NCI-H187 treated with DMSO at 0.1 percent for 48 hours (cell line): ENCODE measurements at places on chromosomes 12 and 14.

- no peak for DNase-seq
Observed at GRCh38 chr14:55071870-55072640, 20.6 kb downstream of the MAPK1IP1L start.

DNA sequence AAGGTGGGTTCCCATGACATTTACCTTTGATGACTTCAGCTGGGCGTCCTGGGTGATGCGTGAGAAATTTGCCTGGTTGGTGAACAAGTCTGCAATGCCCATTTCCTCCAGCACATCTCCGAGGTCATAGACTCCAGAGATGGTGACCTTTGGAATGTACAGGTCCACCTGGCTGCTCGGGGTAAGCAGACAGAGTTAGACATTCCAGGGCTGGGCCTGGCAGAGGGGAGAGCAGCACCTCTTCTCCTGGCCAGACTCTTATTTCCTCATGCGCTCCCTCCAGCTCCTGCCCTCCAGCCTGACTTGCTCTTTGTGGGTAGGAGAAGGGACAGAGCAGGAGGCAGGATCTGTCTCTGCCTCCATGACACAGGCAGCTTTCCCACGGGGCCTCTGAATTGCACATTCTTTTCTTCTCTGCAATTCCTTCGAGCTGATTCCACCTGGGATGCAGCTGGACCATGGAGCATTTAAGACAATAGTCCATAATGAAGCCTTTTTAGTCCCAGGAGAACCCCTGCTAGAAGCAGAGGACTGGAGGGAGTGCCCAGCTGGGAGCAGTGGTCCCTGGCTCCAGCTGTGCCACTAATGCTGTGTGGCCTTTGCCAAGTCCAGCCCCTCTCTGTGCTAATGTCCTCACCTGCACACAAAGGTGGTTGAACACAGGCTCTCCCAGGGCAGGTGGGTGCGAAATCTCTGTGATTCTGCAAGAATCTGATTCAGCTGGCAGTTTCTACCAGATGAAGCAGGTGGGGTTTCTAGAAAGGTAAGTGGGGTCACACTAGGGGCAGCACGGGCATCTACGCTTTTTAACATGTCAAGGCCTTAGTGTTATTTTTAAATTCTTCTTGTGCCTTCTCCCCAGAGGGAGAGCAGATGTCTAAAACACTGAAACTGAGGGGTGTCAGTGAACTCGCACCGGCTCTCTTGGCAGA, 13.2 kb upstream of the SERPINA10 start:
- DNase-seq = no peak

- DNase-seq = no peak
Observed at GRCh38 chr14:23829736-23830471, 123.7 kb upstream of the DHRS4 start.

- no peak for DNase-seq
Observed at GRCh38 chr12:117622741-117623140, 261.3 kb upstream of the NOS1 start.

- no peak for DNase-seq
Observed at GRCh38 chr12:26406391-26406790, 211.0 kb downstream of the SSPN start.

- no peak for DNase-seq
Observed at GRCh38 chr12:89038831-89039512, 313.3 kb downstream of the DUSP6 start.

DNA sequence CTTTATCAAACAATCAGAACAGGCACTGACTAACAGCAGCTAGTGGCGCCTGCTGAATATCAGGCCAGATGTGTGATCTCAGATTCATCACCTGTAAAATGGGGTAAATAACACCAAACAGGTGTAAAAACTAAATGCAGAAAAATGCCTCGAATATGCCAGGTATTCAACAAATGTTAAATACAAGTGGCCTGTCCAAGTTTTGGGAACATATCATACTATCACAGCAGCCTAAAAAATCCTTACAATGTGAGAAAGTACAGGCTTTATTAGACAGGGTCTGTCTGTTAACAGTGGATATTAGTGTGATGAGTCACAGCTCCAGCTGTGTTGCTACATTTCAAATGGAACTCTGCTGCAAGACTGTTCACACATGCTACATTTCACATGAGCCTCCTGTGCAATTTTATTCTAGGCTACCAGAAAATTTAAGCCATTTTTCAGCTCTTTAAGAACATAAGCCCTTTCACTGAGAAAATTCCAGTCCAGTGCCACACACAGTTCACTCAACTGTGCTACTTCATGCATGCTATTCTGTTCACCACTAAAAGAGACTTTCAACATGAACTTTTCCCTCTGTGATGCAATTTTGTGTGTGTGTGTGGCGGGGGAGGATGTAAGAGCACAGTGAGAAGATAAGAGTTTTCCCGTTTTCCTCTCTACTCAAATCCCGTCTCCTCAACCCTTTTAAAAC, 56.7 kb downstream of the MSRB3 start:
- DNase-seq = no peak
